Activated CD8-positive, alpha-beta T cell treated with anti-CD3 and anti-CD28 coated beads for 36 hours (primary cell): ENCODE measurements at places on chromosomes 2 and 18. TPM values are rescaled to one million over a fixed set of nuclear protein-coding genes. Genes with fewer than 3 reads are reported as not detected.

Gene PLB1
- 0.25 TPM for total RNA-seq

Gene FSHR
- total RNA-seq: not detected

Gene DPP10
- total RNA-seq: not detected

Gene MC5R
- total RNA-seq: not detected

Gene QPCT
- 0.29 TPM for total RNA-seq

Gene PHLPP1
- 8.6 TPM for total RNA-seq

Gene AFF3
- 3.5 TPM for total RNA-seq

Gene MYO1B
- total RNA-seq: 43.2 TPM

Gene MALL
- not detected for total RNA-seq

Gene MEP1B
- not detected for total RNA-seq

Gene SERPINB7
- not detected for total RNA-seq

Gene PROC
- not detected for total RNA-seq

Gene HOXD12
- not detected for total RNA-seq

Gene LYG2
- not detected for total RNA-seq

Gene D2HGDH
- 39.4 TPM for total RNA-seq

Gene MAB21L4
- not detected for total RNA-seq

Gene PIGN
- total RNA-seq: 28.1 TPM

Gene MOGAT1
- not detected for total RNA-seq

Gene CNTNAP5
- total RNA-seq: not detected

Gene TTC27
- 33.8 TPM for total RNA-seq
